ENCODE measurements at places on chromosomes 13 and 19.

DNA sequence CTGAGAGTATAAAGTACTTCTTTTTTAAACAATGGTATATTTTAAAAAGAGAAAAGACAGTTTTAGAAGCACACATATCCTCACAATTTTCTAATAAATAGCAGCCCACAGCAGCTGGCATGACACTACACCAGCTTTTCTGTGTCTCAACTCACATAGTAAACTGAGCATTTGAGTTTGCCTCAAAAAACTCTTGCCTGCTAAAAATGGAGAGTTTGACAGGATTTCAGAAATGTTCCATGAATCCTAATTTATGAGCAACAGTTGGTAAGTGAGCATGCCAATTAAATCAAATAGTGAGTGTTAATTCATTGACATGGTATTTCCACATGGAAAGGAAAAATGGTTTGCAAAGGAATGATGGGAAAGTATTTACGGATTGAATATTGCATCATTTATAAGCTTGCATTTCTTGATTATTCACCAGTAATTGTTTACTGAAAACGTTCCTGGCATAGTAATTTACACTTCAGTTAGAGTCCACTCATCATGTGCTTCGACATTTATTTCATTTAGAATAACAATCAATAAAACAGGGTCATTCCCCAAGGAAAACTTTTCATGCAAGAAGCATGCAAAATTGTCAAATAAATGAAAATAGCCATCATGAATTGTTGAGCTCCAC lies 323.0 kb downstream of the EFNB2 start:
- DNase-seq: no peak

DNA sequence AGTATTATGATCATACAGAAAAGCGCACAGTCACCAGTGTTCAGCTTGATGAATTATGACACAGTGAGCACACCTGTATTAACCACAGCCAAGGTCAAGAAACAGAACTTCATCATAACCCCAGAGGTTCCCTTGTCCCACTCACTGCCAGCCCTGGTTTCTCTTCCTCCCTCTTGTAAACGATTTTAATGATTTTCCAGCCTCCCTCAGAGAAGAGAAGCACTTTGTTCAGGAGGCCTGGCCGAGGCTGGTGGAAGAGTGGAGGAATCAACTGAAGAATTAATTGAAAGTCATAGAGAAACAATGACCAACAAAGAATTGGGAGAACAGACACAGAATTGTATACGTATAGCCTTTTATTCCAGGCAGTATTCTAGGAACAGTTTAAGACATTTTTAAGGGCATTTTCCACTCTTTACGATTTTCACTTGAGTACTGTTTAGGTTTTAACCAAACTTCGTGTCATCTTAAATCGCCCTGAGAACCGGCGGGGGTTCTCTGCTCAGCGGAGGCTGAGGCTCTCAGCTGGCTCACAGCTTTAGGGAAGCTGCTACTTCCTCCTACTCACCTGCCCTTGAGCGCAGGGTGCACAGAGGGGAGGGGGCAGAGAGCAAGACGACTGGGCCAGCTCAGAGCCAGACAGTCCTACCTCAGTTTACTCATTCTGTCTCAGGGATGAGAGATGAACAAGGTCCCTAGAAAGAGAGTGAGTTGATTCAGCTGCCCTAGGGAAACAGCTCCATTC lies 108.6 kb downstream of the AKAP11 start:
- DNase-seq: no peak

DNA sequence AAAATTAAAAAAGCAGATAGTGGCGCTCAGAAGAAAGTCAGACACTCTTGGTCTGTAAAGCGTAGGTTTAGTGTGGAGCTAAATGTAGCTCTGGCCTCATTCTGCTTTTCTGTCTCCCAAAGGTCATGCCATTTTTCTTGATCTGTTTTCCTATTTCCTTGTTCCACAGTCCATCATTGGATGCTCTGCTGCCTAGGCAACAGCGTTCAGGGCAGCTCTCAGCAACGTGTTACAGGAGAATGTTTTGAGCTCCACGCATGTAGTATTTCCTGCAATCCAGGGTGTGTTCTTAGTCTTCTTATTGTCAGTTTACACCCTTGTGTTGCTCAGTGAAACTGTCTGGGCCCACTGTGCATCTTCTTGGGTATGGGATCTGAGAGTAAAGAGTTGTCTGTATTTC lies 46.0 kb upstream of the PCDH8 start:
- no peak for DNase-seq

DNA sequence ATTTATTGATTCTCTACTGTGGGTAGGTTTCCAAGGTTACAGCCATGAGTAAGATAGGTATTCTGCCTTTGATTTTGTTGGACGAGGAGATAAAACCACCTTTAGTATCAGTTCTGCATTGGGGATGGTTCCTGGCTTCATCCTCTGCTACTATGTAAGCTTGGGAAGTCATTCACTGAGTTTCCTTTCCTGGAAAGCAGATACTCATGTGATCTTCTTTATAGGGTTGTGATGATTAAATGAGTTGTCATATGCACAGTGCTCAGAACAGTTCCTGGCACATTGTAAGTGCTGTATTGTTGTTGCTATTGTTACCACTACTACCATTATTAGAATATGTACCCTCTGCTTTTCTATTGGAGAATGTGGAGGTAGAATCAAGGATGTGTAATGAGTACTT lies 13.1 kb upstream of the WTIP start:
- DNase-seq: no peak
